ENCODE measurements at places on chromosomes 7 and 10.

- peak; percentile 50 for DNase-seq
These were observed 115.4 kb downstream of the ZMIZ1 start for GRCh38 chr10:79184145-79184625.

GRCh38 chr7:121456785-121457359 is 60.8 kb upstream of the FAM3C start:
- DNase-seq: no peak

GRCh38 chr7:137978464-137979237 is 23.2 kb downstream of the CREB3L2 start:
- no peak for DNase-seq

DNA sequence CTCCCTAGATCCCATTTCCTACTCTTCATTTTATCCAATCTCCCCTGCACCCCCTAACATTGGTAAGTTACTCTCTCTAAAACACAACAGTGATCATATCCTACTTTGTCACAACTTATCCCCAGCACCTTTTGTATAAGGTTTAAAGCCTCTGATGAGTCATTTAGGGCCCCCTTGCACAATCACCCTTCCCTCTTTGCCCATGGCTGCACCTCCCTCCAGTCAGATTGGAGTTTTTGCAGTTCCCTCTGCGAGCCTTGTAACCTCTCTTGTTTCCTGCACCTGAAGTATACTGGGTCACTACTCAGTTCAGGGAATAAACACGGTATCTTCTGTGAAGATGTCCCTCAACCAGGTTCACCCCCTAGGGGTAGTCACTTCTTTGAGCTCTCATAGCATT is 55.9 kb upstream of the ADRB1 start:
- no peak for DNase-seq

GRCh38 chr7:19117091-19117869 is at the start of gene TWIST1:
Gene TWIST1 (minus strand): TSS chr7:19117636. CDS start chr7:19117321, 315 bp downstream.
- peak; percentile 87 for DNase-seq

DNA sequence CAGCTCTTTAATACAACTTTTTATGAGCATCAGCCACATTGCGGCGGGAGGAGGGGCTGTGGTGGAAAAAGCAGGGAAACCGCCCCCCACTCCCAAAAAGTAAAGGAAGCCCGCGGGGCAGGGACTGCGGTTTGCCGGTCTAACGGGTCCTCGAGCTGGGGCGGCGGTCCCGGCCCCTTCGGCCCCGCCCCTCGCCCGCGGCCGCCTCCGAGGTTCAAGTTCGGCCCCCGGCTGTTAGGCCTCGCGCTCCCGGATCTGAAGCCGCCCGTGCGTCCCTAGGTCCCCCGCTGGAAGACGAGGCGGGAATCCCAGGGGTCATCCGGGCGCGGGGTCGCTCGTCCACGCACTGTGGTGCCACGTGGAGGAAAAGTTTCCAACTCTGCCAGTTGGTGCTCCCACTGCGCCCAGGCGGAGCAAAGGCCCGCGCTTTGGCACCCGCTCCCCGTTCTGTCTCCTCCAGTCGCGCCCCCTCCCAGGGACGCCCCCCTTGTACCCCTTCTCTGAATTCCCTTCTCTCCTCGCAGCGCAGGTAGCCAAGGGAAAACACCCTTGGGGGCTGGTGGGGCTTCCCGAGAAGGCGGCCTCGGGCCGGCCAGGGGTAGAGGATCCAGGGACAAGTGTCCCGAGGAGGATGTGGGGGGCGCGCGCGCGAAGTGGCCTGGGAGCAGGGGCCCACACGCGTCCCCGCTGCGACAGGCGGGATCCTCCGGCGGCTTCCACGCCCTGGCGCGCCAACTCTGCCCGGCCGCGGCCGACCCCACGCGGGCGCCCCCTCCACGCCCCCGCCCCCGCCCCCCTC is 798 bp upstream of the AUTS2 start:
- peak; percentile 79 for DNase-seq

DNA sequence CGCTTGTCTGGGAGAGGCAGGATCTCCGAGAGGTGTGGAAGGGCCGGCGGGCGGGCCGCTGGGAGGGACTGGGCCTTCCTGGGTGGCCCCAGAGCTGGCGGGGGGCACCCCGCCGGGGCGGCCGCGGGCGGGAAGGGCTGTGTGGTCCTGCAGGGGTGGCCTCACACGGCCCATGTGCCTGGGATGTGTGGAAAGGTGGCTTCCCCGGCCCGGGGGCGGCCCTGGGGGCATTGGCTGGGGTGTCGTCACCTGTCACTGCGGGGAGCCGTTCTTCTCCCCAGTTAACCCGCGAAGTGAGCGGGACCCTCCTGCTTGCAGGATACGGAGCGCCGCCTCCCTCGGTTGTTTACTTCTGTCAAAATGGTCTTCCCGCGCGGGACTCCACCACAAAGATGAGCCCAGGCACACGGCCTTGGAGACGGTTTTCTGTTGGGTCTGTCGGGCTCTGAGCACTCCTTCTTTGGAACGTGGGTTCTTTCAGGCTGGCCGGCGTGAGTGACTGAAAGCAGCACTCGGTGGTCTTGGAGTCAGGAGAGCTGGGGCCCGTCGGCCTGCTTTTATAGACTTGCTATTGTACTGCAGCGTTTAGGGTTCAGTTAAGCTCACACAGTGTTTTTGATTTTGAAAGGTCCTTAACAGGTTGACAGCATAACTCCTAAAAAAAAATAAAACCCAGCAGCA is 700 bp downstream of the SMC3 start:
- DNase-seq: peak; percentile 46

Data from stomach (tissue), 19 donors.